ENCODE measurements at places on chromosomes 3 and 15. TPM values are rescaled to one million over a fixed set of nuclear protein-coding genes. Genes with fewer than 3 reads are reported as not detected.

SLC33A1 gene
- polyA plus RNA-seq: 31.1 TPM

SNRPA1 gene
- polyA plus RNA-seq: 59.7 TPM

ABI3BP gene
- 99.7 TPM for polyA plus RNA-seq

DNA sequence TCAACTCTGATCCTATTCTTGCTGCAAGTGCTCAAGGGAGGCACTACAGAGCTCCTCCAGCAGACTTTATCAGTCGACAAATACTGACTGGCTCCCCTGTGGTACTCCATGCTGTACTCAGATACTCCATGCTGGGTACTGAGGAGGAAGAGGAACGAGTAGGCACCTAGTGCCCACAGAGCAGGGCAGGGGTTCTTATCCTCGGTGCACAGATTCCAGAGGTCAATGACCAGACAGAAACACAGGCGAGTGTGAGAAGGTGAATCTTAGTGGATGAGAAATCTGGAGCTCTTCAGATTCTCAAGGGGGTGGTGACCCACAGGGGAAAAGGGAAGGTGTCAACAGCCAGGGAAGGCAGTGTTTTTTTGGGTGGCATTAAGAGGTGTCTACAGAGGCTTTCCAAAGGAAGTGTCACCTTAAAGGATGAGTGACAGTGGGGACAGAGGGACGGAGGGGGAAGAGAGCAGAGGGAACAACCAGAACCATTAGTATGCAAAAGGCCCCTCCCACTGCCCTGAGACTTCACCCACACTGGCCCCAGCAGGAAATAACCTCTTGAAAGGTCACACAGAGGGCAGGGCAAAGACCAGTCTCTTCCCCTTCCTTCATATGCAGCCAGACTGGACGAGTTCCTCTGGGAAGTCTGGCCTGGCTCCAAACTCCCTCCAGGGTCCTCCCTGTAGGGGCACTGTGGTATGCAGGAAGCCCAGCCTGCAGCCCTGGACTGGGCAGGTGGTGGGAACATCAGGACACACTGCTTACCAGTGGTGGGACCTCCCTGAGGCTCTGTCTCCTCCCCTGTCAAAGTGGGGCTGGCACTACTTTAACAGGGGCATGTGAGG is 27.5 kb downstream of the CCDC12 start:
- no peak for DNase-seq

LRRIQ4 gene
- polyA plus RNA-seq: not detected

GRCh38 chr3:42055291-42055690 is 35.9 kb upstream of the TRAK1 start:
- no peak for DNase-seq

DNA sequence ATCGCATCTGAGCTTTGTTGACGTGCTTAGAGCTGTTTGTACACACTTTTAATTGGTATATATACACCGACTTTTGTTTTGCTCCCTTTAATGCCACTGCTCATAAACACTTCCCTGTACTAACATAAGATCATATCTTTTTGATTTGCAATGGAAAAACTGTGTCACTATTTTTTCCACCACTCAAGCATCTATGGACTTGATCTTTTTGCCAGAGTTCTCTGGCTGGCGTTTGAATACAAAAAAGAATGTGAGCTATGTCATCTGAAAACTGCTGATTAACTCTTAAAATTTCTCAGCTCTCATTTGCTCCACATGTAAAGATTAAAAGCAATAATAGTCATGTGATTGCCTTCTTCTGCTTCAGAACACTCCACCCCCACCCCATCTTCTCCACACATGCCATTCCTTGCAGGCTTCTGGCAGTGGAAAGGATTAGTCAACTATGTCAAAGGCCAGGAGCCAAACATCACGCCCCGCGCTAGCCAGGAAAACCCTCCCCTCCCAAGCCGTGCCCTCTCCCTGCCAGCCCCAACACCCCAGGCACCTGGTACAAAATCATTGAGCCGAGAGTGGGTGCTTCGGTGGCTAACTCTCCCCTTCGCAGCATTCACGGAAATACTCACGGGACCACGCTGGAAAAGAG is 123.4 kb upstream of the MEF2A start:
- peak; percentile 77 for DNase-seq

- no peak for DNase-seq
Measured at GRCh38 chr3:196932600-196932999, 9.7 kb downstream of the NCBP2 start.

DNA sequence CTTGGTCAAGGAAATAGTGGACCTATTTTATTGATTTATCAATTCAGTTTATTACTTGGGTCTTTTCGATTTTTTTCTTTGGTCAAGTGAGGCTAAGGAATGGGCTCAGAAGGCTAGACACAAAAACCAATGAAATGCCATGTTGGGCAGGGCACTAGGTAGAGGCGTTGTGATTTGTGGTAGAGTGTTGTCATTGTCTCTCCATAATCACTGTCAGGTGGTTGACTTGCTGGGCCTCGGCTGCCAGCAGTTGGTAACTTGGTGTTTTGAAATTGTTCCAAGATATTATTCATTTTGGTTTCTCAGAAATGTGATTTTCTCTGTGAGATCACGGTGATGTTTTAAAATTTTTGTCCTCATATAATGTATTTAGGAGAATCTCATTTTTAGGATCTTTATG is 173.6 kb downstream of the KLHL25 start:
- no peak for DNase-seq

GRCh38 chr3:32238453-32239306 is at the start of gene CMTM8:
CMTM8 (plus strand) TSS chr3:32238680; CDS start chr3:32238973, 293 bp downstream.
- peak; percentile 59 for DNase-seq

- peak; percentile 53 for DNase-seq
Measured at GRCh38 chr3:173584838-173585831, 187.6 kb downstream of the NLGN1 start.

GRCh38 chr3:14871456-14872200 is 52.9 kb downstream of the FGD5 start:
- no peak for DNase-seq

TMEM207 gene
- polyA plus RNA-seq: 0.25 TPM
